ENCODE measurements at places on chromosomes 4 and X.

GRCh38 chrX:118493653-118494297, 1.8 kb upstream of the DOCK11 start:
- DNase-seq: no peak

DNA sequence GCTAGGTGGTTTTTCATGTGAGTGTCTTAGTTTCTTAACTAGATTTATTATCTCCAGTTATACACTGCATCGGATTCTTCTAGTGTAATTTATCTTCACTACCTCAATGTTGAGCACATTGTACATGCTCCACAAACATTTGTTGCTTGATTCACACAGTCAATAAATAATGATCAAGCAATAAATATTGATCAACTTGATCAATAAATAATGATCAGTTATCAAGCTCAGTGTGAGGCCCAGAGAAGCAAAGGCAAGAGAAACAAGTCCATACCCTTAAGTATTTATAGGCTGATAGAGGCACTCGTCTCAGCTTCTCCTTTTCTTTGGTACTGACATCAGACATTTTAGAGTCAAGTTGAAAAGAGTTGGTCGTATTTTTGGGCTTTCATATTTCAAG, 5.1 kb upstream of the VBP1 start:
- no peak for DNase-seq

DNA sequence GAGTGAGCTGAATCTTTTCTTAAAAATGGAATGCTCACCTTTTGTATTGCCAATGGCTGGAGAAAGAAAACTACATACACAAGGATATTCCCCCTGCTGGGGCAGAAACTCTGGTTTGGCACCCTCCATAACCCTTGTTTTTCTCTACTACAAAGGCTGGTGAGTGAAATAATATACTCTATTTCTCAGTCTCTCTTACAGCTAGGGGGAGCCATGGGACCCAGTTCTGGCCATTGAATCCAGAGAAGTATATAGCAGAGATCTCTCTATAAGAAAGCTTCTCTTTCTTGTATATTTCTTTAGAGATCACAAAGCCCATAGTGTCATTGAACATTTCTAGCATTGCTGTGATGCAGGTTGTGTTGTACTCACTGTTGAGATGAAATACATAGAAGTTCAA, 49.8 kb downstream of the SMPX start:
- DNase-seq: no peak

GRCh38 chr4:77360451-77360850, 203.4 kb downstream of the CCNG2 start:
- no peak for DNase-seq

DNA sequence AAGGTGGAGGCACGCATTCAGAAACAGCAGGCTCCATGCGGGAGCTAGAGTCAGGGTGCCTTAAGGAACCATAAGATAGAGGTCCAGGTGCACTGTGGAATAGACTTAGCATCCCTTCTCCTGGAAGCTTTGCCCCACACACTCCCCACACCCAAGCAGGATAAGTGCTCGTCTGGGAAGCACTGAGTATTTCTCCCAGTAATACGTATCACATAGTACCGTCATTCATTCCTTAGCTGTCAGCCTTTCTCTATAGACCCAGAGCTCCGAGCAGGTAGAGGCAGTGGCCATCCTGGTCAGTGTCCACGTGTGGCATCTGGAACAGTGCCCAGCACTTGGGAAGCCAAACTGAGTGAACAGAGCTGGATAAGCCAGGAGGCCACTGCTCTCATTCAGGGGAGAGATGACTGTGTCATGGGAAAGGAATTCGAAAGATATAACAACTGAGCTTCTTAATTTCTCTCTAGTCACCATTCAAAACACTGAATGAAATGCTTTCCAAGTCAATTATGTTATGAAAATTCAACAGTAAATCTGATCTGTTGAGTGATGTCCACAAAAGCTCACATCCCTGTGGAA, 9.9 kb downstream of the APBB2 start:
- peak; percentile 74 for DNase-seq

DNA sequence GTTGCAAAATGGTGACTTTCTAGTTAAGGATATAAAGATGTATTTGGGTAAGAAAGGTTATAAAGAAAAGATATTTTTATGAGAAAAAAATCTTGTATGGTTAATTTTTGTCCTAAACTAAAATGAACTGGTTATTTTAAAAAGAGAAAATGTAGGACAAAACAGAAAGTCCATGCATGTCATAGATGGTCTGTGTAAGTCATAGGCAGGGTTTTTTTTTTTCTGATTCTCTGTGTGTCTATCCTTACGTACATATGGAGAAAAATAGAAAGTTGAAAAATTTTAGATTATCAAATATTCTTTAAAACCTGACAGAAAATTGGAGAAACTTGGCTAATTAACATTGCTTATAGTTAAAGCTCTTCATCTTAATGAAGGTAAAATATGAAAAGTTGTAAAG, 493.4 kb downstream of the IQCM start:
- no peak for DNase-seq

- DNase-seq: no peak
Measured at GRCh38 chrX:136115126-136115903, 32.0 kb upstream of the FHL1 start.

GRCh38 chr4:66034262-66034661, 364.0 kb upstream of the EPHA5 start:
- DNase-seq: no peak

- peak; percentile 75 for DNase-seq
Measured at GRCh38 chrX:139831675-139832456, 101.0 kb downstream of the ATP11C start.

GRCh38 chr4:182179105-182179504, 64.1 kb upstream of the TENM3 start:
- DNase-seq: peak; percentile 58

- DNase-seq: no peak
Measured at GRCh38 chrX:333611-334311, 15.2 kb upstream of the GTPBP6 start.

- peak; percentile 31 for DNase-seq
Measured at GRCh38 chr4:108060164-108060563, 70.5 kb downstream of the HADH start.

DNA sequence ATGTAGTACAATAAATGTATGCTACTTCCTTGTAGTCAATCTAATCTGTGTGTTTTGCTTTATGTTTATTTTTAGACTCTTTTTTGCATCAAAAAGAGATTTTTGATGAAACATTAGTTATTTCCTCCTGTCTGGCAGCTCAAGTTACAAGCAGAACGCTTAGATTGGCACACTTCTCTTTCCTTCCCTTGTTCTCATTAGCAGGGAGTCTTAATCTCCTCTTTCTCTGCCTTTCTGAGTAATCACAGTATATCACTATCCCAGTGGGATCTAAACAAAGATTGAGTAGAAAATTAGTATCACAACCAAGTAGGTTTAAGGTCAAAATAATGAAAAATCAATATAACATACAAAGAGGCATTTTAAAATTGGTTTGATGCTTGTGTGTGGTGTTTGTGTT, 1192.6 kb downstream of the C4orf33 start:
- no peak for DNase-seq

GRCh38 chr4:188262464-188262863, 123.2 kb downstream of the TRIML1 start:
- DNase-seq: peak; percentile 73

DNA sequence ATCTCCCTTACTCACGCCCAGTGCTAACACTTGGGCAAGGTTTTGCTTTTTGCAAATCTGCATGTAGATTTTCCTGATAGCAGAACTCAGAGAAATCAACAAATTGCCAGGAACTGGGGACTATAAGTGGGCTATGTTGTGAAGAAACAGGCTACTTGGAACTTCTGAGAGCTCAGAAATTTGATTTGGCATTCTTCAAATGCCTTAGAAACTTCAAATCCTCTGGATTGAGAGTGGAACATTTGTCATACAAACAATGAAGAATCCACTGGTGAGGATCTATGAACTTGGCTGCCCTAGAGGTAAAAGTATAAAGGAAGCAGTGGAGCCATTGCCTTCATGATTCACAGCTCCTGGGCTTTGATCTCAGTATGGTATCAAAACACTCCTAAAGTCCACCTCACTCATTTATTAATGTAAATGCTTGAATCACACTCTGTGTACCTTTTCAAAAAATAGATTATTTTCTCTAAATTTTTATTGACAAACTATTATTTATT, 126.0 kb downstream of the GLRA3 start:
- no peak for DNase-seq

DNA sequence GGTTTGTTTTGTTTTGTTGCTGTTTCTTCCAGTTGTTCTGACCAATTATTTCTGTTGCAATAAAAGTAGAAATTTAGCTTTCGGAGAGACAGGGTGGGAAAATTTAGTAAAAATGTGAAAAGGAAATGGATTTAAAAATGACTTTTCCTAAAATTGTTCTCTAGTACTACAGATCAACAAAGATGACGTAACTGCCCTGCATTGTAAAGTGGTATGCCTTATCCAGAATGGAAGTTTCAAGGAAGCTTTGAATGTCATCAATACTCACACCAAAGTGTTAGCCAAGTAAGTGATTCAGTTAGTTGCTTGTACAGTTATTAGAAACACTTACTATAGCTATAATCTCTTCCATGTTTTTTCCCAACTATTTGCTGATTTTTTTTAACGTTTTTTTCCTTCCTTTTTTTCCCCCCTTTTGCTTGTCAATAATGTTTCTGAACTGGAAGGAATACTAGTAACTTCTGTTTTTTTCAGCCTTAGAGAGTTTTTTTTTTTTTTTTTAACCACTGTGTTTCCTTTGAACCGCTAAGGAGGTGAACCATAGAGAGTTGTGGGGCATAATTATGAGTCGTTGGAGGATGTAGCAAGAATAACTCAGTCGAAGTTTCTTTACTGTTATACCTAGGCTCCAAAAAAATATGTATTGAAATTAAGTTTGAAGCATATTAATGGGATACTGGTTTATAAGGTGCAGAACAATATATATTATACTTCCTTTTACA, 2.2 kb downstream of the SRP72 start:
- DNase-seq: no peak

- peak; percentile 81 for DNase-seq
Measured at GRCh38 chr4:186621959-186622553, 66.7 kb upstream of the MTNR1A start.

GRCh38 chrX:119870626-119871131, 854 bp downstream of the RNF113A start:
- DNase-seq: peak; percentile 6

DNA sequence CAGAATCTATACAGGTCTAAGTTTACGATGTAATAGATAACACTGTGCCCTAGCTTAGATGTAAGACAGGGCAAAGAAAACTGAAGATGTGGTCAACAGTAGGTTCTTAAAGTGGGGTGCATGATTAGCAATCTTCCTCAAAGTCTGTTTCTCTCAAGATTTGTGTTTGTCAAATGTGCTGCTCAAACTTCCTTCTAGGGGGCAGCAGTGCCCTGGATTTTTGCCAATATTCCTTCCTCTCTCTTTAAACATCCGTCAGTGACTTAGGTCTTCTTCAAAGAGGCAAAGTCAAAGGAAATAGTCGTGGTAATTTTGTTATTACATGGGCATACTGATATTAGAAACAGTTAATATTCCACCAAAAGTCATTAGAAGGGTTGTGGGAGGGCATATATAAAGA, 4.2 kb upstream of the PDHA2 start:
- DNase-seq: no peak

GRCh38 chr4:57418133-57418532, 307.9 kb upstream of the IGFBP7 start:
- DNase-seq: no peak

Measured in HCEC 1CT (cell line).